Kidney (tissue), 22 donors: ENCODE measurements at places on chromosomes 3 and 15.

DNA sequence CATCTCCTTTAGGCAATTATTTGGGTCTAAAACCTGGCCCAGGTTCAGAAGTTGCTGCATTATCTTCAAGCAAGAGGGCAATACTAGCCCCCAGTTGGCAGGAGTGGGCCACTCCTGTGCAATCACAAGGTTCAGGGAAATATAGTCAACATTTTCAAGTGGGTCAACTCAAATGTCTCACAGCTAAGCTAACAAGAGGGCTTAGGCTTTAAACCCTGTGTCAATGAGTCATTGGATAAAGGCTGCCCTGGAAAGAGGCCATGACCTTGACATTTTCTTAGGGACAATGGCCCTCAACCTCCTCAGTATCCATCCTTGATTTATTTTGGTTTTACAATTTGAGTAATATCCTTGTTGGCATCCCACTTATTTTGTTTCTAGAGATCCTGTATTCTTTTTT is 73.5 kb upstream of the DCP1A start:
- H3K27me3 ChIP-seq, result no peaks in the 10 kb centered on the region
- no peak for DNase-seq
- no peak overlapping the region for H3K4me3 ChIP-seq

- peak overlapping the region; percentile 98 for H3K27ac ChIP-seq
- peaks cover 17% of the 10 kb centered on the region for H3K4me1 ChIP-seq
- H3K27me3 ChIP-seq, result no peaks in the 10 kb centered on the region
- DNase-seq, result no peak
- H3K4me3 ChIP-seq, result peak overlapping the region; percentile 90
Measured at GRCh38 chr15:92900731-92901071, 577 bp downstream of the CHD2 start.

DNA sequence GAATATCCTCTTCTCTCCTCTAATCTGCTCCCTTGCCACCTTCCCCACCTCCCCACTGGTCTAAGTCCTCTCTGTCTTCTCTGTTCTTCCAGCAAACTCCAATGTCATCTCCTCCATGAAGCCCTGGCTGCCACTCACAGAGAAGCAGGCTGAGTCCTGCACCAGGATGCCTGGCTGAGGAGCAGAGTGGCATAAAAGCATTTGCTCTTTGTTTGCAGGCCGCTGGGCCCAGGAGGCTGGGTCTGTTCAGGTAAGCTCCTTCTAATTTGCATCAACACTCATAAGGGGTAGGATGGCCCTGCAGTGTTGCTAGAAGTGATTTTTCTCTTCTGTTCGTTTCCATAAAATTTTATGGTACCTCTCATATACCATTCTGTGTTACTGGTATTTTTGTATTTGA is 43.2 kb upstream of the KLHL25 start:
- H3K4me3 ChIP-seq, result no peak overlapping the region
- no peak overlapping the region for H3K27ac ChIP-seq
- DNase-seq, result no peak

DNA sequence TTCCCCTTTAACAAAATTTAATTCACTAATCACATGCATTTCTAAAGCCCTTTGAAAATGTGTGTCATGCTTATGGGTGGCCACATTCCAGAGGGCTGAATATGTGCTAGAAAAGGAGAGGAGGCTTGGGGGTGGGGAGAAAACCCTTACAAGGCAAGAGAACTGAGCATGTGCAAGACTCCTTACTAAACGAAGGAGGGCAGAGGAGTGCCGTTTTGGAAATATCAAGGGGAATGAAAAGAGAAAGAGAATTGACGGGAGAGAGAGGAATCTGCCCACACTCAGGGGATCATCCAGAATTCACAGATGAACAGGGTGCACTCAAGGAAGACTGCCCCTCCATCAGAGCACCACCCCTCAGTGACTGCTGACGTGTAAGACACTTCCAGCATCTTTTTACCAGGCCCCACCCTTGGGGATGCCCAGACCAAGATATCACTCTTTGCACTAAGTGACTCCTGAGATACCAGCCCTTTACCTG is 37.9 kb upstream of the TSC22D2 start:
- peak overlapping the region; percentile 64 for H3K4me3 ChIP-seq
- peak; percentile 73 for DNase-seq
- no peaks in the 10 kb centered on the region for H3K36me3 ChIP-seq
- H3K4me1 ChIP-seq, result peaks cover 5% of the 10 kb centered on the region
- no peaks in the 10 kb centered on the region for H3K27me3 ChIP-seq

DNA sequence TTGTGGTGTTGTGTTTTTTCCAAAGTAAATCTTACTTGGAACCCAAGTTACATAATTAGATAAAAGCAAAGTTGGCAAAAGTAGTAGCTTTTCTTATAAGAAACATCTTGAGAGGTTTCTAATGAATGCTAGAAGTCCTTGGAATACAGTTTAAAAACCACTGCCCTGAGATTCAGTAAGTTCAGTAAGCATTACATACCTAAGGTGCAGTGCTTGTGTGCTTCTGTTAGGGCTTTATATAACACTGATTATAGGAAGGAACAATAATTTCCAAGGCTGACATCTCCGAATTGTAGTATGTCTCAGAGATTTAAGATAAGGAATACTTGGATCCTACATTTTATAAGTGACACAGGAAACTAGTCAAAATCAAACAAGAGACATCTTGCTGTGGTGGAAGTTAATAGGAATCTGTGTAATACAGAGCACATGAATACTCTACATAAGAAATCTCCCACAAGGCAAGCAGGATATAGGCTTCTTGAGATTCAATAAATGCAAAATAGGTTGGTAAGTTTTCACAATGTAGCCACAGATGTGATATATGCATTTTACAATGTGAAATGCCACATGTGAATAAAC is 268.2 kb downstream of the LSAMP start:
- H3K4me1 ChIP-seq, result no peaks in the 10 kb centered on the region
- DNase-seq, result no peak
- no peak overlapping the region for H3K4me3 ChIP-seq
- no peaks in the 10 kb centered on the region for H3K27me3 ChIP-seq
- no peak overlapping the region for H3K27ac ChIP-seq

DNA sequence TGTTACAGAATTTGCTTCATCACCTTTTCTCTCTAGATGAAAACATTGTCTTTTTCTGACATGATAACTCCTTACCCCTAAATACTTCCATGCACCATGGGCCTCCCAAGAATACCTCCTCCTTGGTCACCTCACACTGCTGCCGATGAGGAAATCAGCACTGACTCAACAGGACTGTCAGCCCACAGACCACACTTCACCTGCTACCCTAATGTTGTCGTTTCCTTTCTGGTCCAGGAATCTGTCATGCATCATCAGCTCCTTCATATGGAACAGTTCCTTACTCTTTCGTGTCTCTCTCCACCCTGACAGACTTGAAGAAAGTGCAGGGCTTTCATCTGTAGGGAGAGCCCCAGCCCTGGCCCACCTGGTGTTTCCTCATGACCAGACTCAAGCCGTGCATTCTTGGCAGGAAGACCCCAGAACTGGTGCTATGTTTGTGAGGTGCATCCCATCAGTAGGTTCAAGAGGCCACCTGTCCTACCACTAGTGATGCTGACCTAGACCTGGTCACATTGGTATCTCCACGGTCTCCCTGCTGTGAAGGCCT is 41.1 kb upstream of the PLXNA1 start:
- peaks cover 2% of the 10 kb centered on the region for H3K27me3 ChIP-seq
- H3K27ac ChIP-seq, result no peak overlapping the region

GRCh38 chr3:52372822-52373504 is 56.8 kb downstream of the DNAH1 start:
- no peaks in the 10 kb centered on the region for H3K4me1 ChIP-seq
- H3K4me3 ChIP-seq, result no peak overlapping the region
- H3K36me3 ChIP-seq, result no peaks in the 10 kb centered on the region
- peak; percentile 27 for DNase-seq

- no peaks in the 10 kb centered on the region for H3K36me3 ChIP-seq
- H3K4me1 ChIP-seq, result no peaks in the 10 kb centered on the region
- H3K4me3 ChIP-seq, result no peak overlapping the region
- DNase-seq, result no peak
Measured at GRCh38 chr15:39438799-39439592, 141.9 kb upstream of the THBS1 start.

DNA sequence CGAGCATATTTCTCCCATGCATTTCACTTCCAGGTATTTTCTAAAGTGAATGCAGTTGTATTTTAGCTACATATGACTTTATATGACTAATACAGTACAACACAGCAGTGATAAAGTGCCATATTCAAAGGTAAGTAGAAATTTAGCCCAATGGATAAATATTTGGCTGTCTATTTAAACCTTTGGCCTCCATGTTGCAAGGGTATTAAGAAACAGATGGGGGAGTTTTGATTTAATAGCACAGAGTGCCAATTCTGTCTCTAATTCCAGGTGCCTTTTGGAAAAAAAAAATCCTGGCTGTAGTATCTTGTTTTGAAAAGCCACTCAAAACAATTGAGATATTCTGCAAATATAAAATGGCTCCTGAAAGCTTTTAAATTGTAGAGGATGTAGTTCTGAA is 44.9 kb upstream of the SGO1 start:
- no peak overlapping the region for H3K27ac ChIP-seq
- no peak for DNase-seq
- no peaks in the 10 kb centered on the region for H3K36me3 ChIP-seq

GRCh38 chr3:146092230-146092629 is 68.8 kb downstream of the PLOD2 start:
- no peak overlapping the region for H3K27ac ChIP-seq
- no peak for DNase-seq
- no peak overlapping the region for H3K4me3 ChIP-seq
- H3K27me3 ChIP-seq, result no peaks in the 10 kb centered on the region
- no peaks in the 10 kb centered on the region for H3K4me1 ChIP-seq
- H3K36me3 ChIP-seq, result no peaks in the 10 kb centered on the region

- no peak overlapping the region for H3K4me3 ChIP-seq
- H3K27ac ChIP-seq, result no peak overlapping the region
- no peaks in the 10 kb centered on the region for H3K27me3 ChIP-seq
- no peaks in the 10 kb centered on the region for H3K4me1 ChIP-seq
Measured at GRCh38 chr3:194854659-194855390, 169.1 kb downstream of the FAM43A start.

DNA sequence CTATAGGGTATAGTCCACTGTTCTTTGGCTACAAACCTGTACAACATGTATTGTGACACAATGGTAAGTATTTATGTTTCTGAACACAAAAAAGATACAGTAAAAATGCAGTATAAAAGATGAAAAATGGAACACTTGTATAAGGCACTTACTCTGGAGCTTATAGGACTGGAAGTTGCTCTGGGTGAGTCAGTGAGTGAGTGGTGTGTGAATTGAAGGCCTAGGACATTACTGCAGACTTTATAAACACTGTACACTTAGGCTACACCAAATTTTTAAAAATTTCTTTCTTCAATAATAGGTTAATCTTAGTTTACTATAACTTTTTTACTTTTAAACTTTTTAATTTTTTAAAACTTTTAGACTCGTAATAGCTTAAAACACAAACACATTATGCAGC is 10.5 kb upstream of the PDZRN3 start:
- H3K4me3 ChIP-seq, result no peak overlapping the region
- no peaks in the 10 kb centered on the region for H3K27me3 ChIP-seq
- H3K27ac ChIP-seq, result no peak overlapping the region
- no peaks in the 10 kb centered on the region for H3K4me1 ChIP-seq

DNA sequence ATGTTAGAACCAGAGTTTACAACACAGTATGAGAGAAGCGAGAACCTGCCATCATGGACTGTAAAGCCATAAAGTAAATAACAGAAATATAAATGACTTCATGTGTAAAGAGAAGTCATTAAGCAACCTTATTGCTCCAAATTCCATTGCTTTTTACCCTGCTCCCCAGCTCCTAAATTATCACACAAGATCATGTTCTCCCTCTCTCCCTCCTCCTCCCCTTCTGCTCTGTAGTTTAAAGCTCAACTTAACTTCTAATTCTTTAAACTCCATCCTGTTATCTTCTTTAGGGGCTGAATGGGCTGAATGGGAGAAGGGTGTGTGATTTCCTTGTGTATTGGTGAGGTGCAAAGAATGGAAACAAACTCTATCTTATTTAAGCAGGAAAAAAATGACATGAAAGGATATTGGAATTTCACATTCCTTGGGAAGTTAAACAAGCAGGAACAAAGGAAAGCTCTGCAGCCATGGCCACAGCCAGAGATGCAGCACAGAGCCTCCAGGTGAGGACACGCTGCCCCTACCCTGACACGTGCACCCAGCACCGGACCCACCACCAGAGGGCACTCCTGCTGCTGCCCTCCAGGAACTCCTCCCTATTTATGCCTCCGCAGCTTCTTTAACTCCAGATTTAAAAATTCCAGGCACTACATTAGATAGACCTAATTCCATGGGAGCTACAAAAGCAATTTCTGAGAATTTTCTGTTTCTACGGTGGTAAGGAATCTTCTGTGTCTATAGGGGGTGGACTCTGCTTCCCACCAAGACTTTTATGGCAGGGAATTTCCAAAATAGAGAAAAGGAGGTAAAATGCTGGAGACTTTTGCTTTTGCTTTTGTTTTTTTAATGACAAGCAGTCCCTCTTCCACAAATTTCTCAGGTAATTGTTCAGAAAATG is 76.9 kb upstream of the ABI3BP start:
- peak; percentile 43 for DNase-seq
- no peak overlapping the region for H3K27ac ChIP-seq
- H3K27me3 ChIP-seq, result no peaks in the 10 kb centered on the region
- H3K4me1 ChIP-seq, result no peaks in the 10 kb centered on the region

DNA sequence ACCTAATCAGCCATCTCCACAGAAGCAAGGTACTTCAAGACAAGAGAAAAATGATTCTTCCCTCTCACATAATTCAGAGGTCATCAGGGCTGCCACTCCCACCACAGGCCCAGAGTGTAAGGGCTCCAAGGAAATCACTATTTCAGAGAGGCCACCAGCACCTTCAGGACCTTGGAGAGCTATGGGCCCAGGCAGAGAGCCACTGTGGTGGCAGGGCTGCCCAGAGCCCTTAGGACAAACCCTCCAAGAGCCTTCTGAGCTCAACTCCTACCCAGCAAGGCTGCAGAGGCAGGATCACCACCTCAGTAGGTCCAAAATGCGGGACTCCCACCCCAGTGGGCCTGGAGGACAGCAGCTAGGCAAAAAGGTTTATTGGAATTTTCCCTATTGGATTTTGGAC is 17.9 kb upstream of the FAN1 start:
- H3K4me1 ChIP-seq, result no peaks in the 10 kb centered on the region
- no peak overlapping the region for H3K4me3 ChIP-seq
- H3K27ac ChIP-seq, result no peak overlapping the region
- no peaks in the 10 kb centered on the region for H3K27me3 ChIP-seq
- no peak for DNase-seq

GRCh38 chr15:99504071-99504822 is 61.5 kb upstream of the MEF2A start:
- H3K27me3 ChIP-seq, result no peaks in the 10 kb centered on the region
- no peaks in the 10 kb centered on the region for H3K4me1 ChIP-seq
- no peak overlapping the region for H3K4me3 ChIP-seq

DNA sequence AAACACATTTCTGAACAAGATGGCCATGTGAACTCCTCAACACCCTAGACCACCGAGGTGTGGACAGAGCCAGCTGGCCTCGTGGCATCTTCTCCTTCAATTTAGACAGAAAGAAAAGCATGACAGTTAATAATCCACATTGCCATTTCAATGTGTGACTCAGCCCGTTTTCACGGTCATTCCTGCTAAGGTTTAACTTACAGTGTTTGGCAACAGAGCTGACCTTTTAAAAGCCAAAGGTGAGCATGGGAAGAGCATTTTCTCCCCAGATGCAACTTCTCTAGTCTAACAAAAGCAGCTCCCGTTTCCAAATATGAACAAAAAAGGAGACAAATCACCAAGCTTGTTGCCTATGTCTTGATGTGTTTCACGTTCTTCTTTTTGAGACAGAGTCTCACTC is 417.6 kb upstream of the WNT5A start:
- H3K4me1 ChIP-seq, result no peaks in the 10 kb centered on the region
- no peaks in the 10 kb centered on the region for H3K36me3 ChIP-seq
- no peak overlapping the region for H3K27ac ChIP-seq

- H3K27ac ChIP-seq, result no peak overlapping the region
- H3K4me3 ChIP-seq, result no peak overlapping the region
- H3K4me1 ChIP-seq, result no peaks in the 10 kb centered on the region
- no peak for DNase-seq
- no peaks in the 10 kb centered on the region for H3K36me3 ChIP-seq
- H3K27me3 ChIP-seq, result no peaks in the 10 kb centered on the region
Measured at GRCh38 chr3:107407355-107407754, 30.1 kb downstream of the CCDC54 start.
